ENCODE measurements at places on chromosomes 16 and 17.

- no peak for DNase-seq
These were observed 176.3 kb upstream of the TNRC6C start for GRCh38 chr17:77782201-77782600.

DNA sequence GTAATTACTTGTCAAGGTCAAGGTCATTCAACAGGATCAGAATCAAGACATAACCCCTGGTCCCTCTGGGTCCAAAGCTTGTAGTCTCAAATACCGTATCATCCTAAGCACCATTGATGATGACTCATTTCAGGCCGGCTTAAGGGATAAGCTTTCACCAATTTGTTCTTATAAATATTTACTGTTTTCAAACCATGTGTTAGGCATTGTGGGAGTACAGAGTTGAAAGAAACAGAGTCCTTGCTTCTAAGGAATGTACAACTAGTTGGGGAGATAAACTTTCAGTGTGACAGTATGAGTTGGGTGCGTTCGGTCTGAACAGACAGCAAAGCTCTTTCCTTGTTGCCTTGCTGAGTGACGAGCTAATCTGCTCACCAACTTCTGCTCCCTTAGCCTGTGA lies 183.5 kb upstream of the MAF start:
- DNase-seq, result no peak

GRCh38 chr17:39738983-39739884 lies 1.5 kb downstream of the GRB7 start:
- peak; percentile 74 for DNase-seq

GRCh38 chr17:42548070-42548837 lies 4.5 kb upstream of the HSD17B1 start:
- DNase-seq, result no peak

DNA sequence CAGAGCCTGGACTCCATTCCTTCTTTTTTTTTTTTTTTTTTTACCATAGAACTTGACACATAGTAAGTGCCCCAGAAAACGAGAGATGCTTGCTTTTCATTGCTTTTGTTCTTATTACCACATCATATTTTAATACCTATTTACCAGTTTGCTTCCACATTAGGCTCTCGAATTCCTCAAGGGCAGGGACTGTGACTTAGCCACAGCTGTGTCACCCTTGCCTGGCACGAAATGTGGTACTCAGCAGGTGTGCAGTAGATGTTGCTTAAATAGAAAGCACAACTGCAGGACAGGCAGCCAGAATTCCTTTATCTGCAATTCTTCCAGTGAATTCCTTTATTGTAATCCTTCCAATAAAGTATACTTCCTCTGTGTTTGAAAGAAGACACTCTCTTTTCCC lies 393.0 kb downstream of the HAPSTR1 start:
- DNase-seq, result no peak

Measured in GM23248 (cell line).